AG04449 (cell line): ENCODE measurements at places on chromosomes 16 and 17.

GRCh38 chr16:85231959-85232358 lies 119.7 kb upstream of the CIBAR2 start:
- no peak for DNase-seq

- no peak for DNase-seq
These were observed 1.1 kb downstream of the FLII start for GRCh38 chr17:18257268-18257981.

DNA sequence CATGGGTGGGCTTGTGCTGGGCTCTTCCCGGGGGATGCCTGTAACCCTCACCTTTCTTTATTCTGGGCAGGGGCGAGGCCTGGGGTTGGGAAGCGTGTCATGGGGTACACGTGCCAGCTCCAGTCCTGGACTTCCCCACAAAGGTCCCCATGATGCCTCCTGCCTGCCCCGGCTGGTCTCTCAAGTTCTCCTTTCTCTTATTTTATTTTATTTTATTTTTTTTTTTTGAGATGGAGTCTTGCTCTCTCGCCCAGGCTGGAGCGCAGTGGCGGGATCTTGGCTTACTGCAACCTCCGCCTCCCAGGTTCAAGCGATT lies 8.6 kb downstream of the ATP2A3 start:
- no peak for DNase-seq

DNA sequence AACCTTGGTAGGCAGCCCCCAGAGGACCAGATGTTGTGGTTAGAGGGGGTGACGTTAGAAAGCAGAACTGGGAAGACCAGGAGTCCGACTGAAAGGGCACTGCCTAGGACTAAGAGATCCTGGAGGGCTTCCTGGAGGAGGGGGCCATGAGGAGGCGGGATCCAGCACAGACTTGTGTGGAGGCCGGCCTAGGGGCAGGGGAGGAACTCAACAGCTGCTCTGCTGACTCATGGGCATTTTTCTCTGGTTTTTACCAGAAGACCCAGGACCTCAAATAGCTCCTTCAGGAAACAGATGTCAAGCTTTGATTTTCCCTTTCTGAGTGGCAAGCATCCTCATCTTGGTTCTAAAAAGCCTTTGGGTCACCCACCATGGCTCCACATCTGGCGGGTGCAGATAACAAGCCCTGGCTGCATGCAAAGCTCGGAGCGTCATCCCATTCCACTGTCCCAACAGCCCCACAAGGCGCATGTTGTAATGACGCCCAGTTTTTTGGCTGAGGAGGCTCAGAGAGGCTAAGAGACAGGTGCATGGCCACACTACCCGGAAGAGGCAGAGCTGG lies 29.0 kb downstream of the IL21R start:
- no peak for DNase-seq
